Stimulated activated CD4-positive, alpha-beta T cell treated with anti-CD3 and anti-CD28 coated beads, TNF-alpha, amount 100 ng/mL, for 4 hours (primary cell): ENCODE measurements at places on chromosomes 7 and 10.

GRCh38 chr7:17488829-17489228 lies 190.4 kb downstream of the AHR start:
- no peak for DNase-seq

DNA sequence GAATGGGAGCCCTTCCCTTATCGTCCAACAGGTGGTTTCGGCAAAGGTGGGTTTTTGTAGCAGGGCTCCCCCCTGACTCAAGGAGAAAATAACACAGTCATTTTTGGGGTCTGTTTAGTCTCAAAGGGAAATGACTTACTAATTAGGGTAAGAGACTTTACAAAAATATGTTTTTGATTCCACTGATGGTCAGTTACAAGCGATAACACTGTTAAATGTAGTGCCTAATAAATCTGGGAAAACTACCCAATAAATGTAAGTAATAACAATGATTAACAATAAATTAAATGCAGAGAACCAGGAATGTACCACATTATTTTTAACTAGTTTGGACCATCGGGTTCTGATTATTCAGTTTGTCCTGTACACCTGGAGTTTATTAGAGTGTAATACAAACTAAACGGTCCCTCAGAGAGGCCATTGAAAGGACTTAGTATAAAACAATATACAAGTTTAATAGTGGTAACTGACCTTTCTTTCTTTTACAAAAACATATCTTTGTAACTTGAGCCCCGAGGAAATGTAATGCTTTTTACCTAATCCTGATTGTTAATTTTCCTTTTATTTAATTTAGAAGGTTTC lies 216.2 kb upstream of the HABP2 start:
- no peak for DNase-seq

GRCh38 chr10:119030421-119031250 lies 1.1 kb downstream of the NANOS1 start:
- no peak for DNase-seq

GRCh38 chr7:21028599-21028998 lies 241.9 kb upstream of the SP8 start:
- DNase-seq: no peak

DNA sequence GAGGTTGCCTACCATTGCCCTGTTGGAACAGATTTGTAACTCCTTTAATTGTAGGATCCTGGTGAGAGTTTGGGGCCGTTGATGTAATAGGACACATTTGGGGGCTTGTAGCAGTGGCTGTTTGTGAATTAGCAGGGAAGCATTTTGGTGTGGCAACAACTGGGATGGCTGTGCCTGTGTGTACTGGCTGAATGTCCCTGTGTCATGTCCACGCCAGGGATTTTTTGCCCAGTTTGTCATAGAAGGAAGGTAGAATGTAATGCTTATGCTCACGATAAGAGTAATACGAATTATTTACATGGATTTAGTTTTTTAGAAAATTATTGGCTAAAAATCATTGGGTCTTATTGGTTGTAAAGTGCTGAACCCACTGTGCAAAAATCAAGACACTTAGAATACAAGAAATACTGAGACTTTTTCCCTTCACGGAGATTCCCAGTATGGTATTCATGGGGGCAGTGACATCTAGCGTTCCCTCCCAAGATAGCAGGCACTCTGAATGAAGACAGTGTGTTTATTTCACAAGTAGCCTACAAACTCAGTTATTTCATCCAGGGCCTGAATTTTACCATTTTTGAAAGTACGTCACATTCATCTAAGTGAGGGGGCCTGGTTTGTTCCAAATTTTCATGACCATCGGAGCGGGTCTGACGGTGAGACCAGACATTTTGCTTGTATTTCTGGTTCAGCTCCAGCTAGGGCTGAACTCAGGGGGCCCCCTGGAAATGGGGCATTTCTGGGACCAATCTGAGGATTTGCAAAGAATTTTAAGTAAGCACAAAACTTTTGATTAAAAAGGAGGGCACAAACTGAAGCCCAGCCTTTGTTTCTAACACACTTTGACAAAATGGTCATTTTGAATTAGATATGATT lies 74.7 kb downstream of the CACNB2 start:
- DNase-seq: no peak

- DNase-seq: no peak
Measured at GRCh38 chr10:49208996-49209395, 20.8 kb upstream of the TMEM273 start.

DNA sequence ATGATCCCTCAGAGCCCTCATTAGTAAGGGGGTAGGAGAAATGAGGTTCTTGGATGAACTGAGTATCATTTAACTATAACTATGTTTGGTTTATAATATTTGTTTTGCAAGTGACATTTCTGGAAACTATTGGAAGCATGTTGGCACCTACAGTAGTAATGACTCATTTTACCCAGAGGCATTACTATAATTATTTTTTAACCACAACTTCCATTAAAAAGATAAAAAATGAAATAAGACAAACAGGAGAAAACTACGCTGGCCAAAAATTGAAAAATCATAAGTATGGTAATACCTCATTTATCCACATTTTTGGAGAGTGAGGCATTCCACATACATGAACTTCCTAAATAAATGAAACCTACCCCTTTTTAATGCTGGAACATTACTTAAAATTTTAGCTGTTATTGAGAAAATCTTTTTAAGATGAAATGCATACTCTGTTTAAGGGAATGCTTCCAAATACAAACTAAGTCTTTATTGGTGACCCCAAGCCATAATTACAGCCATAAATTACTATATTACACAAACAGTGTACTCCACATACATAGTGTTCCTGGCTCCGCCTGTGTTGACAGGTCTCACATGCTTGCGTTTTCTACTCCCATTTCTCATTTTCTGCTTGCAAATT lies 84.6 kb upstream of the CAPZA2 start:
- no peak for DNase-seq
